K562 (cell line): ENCODE measurements at places on chromosomes 5 and 9. TPM values are rescaled to one million over a fixed set of nuclear protein-coding genes. Genes with fewer than 3 reads are reported as not detected.

Gene QRFP
- not detected in 2 replicates for total RNA-seq

DNA sequence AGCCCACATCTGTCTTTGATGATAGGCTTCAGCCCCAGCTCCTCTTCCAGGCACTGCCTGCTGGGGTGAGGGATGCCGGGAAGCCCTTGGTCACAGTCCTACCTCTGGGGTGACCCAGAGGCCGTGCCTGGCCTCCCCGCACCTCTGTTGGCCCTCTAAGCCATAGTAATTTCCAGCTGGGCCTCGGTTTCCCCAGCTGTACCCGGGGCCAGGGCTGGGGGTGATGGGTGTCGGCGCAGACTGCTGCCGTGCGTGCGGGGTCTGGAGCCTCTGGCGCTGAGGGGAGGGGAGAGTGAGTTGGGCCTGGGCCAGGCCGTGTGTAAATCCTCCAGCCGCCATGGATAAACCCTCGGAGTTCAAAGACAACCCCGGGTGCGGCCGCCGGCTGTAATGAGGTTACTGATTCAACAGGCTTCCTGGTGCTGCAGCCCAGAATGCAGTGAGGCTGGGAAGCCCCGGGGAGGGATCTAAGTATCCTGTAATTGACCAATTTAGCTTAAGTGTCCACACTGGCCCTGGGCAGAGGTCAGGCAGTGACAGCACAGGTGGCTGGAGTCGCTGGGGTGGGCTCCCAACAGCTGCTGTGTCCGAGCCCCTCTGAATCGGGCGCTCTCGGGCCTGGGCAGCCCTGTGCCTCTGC lies 7.1 kb downstream of the RXRA start:
- DNase-seq: no peak

Gene TSSK1B
- not detected in 2 replicates for total RNA-seq

DNA sequence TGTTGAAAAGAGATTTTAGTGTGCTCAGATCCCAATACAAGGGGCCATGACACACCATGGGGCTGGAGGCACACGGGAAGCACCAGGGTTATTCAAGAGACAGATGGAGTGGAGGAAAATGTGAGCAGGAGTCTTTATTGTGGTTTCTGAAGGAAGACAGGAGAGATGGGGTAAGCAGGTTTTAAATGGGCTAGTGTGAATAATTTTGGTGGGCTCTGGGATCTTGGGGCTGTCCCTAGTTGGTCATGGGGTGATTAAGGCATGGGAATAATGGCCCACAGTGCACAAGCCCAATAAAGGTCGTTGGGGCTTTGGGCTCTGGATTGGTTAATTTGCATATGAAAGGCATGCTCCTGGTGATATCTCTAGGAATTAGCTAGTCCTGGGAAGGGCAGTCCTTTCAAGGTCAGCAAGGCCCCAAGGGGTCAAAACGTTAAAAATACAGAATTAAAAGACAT lies 3.6 kb upstream of the SCGB3A2 start:
- no peak for DNase-seq

- no peak for DNase-seq
Observed at GRCh38 chr9:100430286-100430940, 3.5 kb downstream of the MSANTD3 start.

Gene ANKRD18A
- total RNA-seq: 0.76 and 1.9 TPM in 2 replicates

Gene UGCG
- 29.5 and 30.2 TPM in 2 replicates for total RNA-seq

Gene GMCL2
- not detected in 2 replicates for total RNA-seq
